Activated naive CD8-positive, alpha-beta T cell treated with anti-CD3 and anti-CD28 coated beads for 36 hours (primary cell): ENCODE measurements at places on chromosomes 3 and 15. TPM values are rescaled to one million over a fixed set of nuclear protein-coding genes. Genes with fewer than 3 reads are reported as not detected.
A peak's percentile ranks its signal among the peaks of the same experiment; 100 is the strongest.

DNA sequence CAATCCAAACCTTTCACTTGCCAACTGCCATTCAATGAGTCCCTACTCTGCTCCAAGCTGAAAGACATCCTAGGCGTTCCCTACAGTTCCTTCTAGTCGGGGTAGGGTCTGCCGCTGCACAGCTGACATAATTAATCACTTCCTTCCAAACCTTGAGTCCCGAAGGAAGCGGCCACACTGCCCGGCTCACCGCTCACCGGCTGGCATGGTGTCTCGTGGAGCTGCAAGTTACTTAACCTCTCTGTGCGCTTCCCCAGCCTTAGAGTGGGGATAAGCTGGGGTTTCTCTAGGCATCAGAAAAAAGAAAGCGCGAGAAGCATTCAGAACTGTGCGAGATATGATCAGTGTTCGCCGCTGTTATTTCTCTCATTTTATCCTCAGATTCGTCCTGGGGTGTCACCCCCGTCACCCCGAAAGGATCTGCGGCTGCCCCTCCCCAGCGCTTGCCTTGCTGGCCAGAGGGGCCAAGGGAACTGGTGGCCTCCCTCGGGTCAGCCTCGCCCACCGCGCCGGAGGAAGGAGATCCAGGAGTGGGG lies 748 bp downstream of the MRPS25 start:
- H3K4me1 ChIP-seq = peaks cover 27% of the 10 kb centered on the region
- peak overlapping the region; percentile 97 for H3K27ac ChIP-seq
- peak overlapping the region; percentile 96 for H3K4me3 ChIP-seq
- peaks cover 27% of the 10 kb centered on the region for H3K36me3 ChIP-seq

GRCh38 chr3:160544844-160545503 lies 20.4 kb downstream of the KPNA4 start:
- no peak overlapping the region for H3K4me3 ChIP-seq
- peaks cover 51% of the 10 kb centered on the region for H3K36me3 ChIP-seq
- no peaks in the 10 kb centered on the region for H3K27me3 ChIP-seq
- no peak for DNase-seq
- no peak overlapping the region for H3K27ac ChIP-seq

The IGSF11 gene
- total RNA-seq = not detected

- H3K27me3 ChIP-seq = peaks cover 6% of the 10 kb centered on the region
- no peak overlapping the region for H3K4me3 ChIP-seq
- H3K27ac ChIP-seq = no peak overlapping the region
- DNase-seq = no peak
Measured at GRCh38 chr3:154356009-154356408, 31.7 kb upstream of the DHX36 start.

DNA sequence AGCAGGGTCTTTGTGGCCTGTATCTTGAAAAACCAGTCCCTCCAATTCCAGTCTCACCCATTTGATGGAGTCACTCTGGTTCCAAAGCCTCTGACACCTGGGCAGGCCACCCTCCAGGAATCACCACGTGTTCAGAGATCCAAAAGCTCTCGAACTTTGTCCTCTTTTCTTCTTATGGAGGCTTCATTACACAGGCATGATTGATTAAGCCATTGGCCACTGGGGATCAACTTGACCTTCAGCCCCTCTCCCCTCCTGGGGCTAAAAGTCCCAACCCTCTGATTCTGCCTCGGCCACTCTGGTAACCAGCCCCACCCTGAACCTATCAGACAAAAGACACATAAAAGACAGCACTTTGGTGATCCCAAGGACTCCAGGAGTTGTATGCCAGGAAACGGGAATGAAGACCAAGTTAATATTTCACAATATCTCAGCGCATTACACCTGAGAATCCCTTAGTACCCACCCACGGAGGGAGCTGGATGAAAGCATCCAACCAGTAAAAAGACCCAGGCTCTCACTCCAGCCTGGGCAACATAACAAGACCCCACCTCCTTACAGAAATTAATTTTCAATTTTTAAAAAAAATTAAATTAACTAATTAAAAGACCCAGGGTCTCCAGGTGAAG lies 23.0 kb upstream of the SSUH2 start:
- no peak overlapping the region for H3K4me3 ChIP-seq
- H3K27ac ChIP-seq = no peak overlapping the region
- H3K4me1 ChIP-seq = no peaks in the 10 kb centered on the region
- DNase-seq = no peak

GRCh38 chr15:69656271-69657030 lies 203.8 kb downstream of the RPLP1 start:
- peaks cover 13% of the 10 kb centered on the region for H3K27me3 ChIP-seq
- DNase-seq = no peak
- H3K36me3 ChIP-seq = no peaks in the 10 kb centered on the region
- no peak overlapping the region for H3K4me3 ChIP-seq
- no peak overlapping the region for H3K27ac ChIP-seq

DNA sequence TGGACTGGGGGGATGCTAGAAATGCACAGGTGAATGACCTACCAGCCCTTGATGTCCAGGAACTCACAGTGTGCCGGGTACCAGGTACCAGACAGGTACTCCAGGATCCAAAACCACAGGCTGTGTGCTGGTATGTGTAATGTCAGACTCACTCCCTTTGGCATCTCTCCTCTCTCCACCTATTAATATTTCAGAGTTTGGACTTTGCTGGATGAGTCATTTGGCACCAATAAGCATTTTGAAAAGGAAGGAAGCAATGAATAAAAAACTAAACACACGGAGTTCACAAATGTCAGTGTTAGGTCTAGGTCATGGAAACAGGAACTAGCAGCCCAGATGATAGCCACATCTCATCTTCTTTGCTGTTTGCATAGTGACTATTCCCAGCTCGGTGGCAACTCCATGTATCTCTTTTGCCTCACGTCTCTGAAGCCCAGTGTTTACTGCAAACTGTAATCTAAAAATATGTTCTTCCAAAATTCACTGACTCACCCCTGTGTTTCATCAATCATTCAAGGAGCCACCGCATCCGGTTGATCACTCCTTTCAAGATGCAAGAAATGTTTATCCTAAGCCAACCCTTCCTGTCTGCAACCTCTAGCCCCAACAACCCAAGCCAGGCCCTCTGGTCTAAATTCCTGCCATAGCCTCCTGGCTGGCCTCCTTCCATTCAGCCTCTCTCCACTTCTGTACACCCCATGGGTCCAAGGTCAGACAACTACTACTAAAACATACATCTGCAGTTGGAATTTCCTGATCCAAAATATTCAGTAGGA lies 8.4 kb downstream of the ITGB5 start:
- no peak overlapping the region for H3K27ac ChIP-seq
- DNase-seq = peak; percentile 20
- H3K4me3 ChIP-seq = no peak overlapping the region
- H3K36me3 ChIP-seq = no peaks in the 10 kb centered on the region

The EDC3 gene
- 55.7 TPM for total RNA-seq

- H3K27me3 ChIP-seq = peaks cover 90% of the 10 kb centered on the region
- no peak overlapping the region for H3K4me3 ChIP-seq
- no peak for DNase-seq
- peaks cover 2% of the 10 kb centered on the region for H3K36me3 ChIP-seq
- H3K4me1 ChIP-seq = peaks cover 10% of the 10 kb centered on the region
- no peak overlapping the region for H3K27ac ChIP-seq
Measured at GRCh38 chr15:96336108-96336595, 5.7 kb downstream of the NR2F2 start.

- H3K4me1 ChIP-seq = no peaks in the 10 kb centered on the region
- no peaks in the 10 kb centered on the region for H3K27me3 ChIP-seq
- DNase-seq = no peak
- no peak overlapping the region for H3K27ac ChIP-seq
- H3K4me3 ChIP-seq = no peak overlapping the region
Measured at GRCh38 chr3:188853856-188854771, 317.7 kb upstream of the TPRG1 start.

The NUP210 gene
- total RNA-seq = 127 TPM

DNA sequence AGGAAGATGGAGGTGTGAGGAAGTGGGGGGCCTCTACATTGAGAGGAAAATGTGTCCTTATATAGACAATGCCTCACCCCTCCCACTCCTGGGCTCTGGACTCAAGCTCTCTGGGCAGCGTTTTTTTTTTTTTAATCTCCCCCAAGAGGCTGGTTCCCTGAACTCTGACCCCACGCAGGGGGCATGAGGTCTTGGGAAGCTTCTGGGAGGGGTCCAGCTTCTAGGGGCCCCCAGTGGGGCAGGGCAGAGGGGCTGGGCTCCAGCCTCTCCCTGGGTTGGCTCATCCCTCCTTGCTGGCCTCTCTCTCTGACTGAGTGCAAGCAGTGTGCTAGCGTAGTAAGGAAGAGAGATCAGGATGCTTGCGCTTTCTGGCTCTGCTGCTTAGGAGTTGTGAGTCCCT lies 101.4 kb upstream of the HACD2 start:
- H3K4me3 ChIP-seq = no peak overlapping the region
- no peaks in the 10 kb centered on the region for H3K36me3 ChIP-seq
- no peak for DNase-seq
- H3K27me3 ChIP-seq = no peaks in the 10 kb centered on the region
- no peak overlapping the region for H3K27ac ChIP-seq
- H3K4me1 ChIP-seq = no peaks in the 10 kb centered on the region

DNA sequence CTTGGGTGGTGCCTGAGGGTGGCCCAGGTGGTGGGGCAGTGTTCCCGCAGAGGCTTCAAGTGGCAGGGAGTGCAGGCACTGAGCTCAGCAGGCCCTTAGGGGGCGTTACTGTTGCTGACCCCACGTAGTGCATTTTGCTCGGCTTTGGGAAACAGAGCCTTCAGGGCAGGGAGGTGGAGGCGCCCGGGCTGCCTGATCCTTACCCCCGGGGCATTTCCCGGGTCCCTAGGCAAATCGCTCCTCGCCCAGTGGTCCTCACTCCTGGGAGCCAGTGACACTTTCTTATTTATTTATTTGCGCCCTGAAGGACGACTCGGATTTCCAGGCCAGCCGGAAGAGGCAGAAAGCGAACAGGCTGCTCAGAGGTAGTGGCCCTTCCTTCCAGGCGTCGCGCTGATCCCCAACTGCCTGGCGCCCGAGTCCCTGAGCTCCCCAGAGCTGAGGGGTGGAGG lies 10.1 kb upstream of the FOXB1 start:
- peaks cover 28% of the 10 kb centered on the region for H3K4me1 ChIP-seq
- peaks cover 87% of the 10 kb centered on the region for H3K27me3 ChIP-seq
- no peak for DNase-seq
- no peak overlapping the region for H3K27ac ChIP-seq
- no peaks in the 10 kb centered on the region for H3K36me3 ChIP-seq

The SPATA12 gene
- total RNA-seq = not detected

The CLDN16 gene
- total RNA-seq = not detected

GRCh38 chr3:105495021-105495420 lies 128.3 kb downstream of the ALCAM start:
- no peaks in the 10 kb centered on the region for H3K27me3 ChIP-seq
- no peak overlapping the region for H3K4me3 ChIP-seq
- H3K4me1 ChIP-seq = no peaks in the 10 kb centered on the region
- DNase-seq = no peak

GRCh38 chr3:36433511-36433910 lies 53.2 kb downstream of the STAC start:
- H3K27me3 ChIP-seq = no peaks in the 10 kb centered on the region
- H3K4me3 ChIP-seq = no peak overlapping the region
- no peak for DNase-seq
- H3K36me3 ChIP-seq = no peaks in the 10 kb centered on the region
- no peak overlapping the region for H3K27ac ChIP-seq
- no peaks in the 10 kb centered on the region for H3K4me1 ChIP-seq

- peaks cover 51% of the 10 kb centered on the region for H3K4me1 ChIP-seq
- no peak overlapping the region for H3K27ac ChIP-seq
- peaks cover 7% of the 10 kb centered on the region for H3K36me3 ChIP-seq
Measured at GRCh38 chr3:23834082-23834870, 28.5 kb downstream of the UBE2E1 start.

DNA sequence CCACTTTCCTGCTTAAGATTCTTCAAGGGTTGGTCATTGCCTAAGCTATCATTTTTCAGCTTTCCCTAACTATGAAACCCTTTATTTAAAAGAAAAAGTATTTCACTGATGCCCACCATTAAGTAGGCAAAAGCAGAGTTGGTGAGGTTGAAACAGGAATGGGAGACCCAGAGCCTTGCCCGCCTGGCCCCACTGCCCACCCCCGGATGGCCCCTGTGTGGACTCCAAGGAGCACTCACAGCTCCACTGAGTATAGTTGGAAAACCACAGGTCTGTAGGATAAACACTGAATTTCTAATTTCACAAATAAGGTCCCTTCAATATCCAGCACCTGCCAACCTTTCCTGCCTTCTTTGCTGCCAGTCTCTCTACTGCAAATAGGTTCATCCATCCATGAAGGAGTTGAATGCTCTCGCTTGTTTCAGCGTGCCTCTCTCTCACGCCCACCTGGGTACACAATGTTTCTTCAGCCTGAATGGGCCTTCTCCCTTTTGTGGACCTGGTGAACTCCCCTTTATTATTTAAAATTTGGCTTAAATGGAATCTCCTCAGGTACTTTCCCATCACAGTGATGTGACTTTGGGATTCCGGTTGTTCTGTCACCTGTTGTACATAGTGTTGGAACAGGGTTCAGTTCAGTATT lies 8.7 kb upstream of the ACAP2 start:
- H3K4me3 ChIP-seq = no peak overlapping the region
- no peak for DNase-seq
- no peaks in the 10 kb centered on the region for H3K36me3 ChIP-seq

DNA sequence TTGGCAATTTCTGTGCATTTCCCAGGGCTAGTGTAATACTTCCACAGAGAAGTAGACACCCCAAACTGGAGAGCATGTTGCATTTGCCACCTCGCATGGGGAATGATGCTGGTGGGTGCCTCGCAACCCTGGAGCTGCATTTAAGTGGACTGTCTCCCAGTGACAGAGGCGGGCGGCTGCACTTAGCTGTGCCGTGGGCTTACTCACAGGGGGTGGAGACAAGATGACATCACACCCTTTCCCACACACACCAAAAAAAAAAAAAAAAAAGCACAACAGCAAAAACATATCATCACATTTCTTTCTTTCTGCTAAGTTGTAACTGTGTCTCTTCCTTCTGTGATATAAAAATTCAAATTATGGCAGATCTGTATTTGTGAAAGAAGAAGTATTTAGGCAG lies at the start of gene ABI3BP:
Gene ABI3BP (minus strand): TSS at position 113 of the 400 bp plus-strand sequence. CDS start 37 bp downstream, at position 76.
- H3K4me3 ChIP-seq = no peak within 1 kb of the TSS
- no peak within 1 kb of the TSS for H3K27ac ChIP-seq
- H3K4me1 ChIP-seq = peaks cover 4% of the 10 kb centered on the region
- no peaks in the 10 kb centered on the region for H3K36me3 ChIP-seq
- H3K27me3 ChIP-seq = peaks cover 25% of the 10 kb centered on the region

- H3K27me3 ChIP-seq = no peaks in the 10 kb centered on the region
- no peaks in the 10 kb centered on the region for H3K36me3 ChIP-seq
- H3K4me1 ChIP-seq = no peaks in the 10 kb centered on the region
- H3K4me3 ChIP-seq = no peak overlapping the region
- DNase-seq = no peak
- no peak overlapping the region for H3K27ac ChIP-seq
Measured at GRCh38 chr3:143875546-143875945, 27.3 kb upstream of the SLC9A9 start.

- H3K36me3 ChIP-seq = no peaks in the 10 kb centered on the region
- H3K27ac ChIP-seq = no peak overlapping the region
- no peak overlapping the region for H3K4me3 ChIP-seq
- H3K27me3 ChIP-seq = peaks cover 7% of the 10 kb centered on the region
- no peak for DNase-seq
Measured at GRCh38 chr3:100880072-100880471, 113.1 kb downstream of the ABI3BP start.

- H3K4me1 ChIP-seq = peaks cover 50% of the 10 kb centered on the region
- peak overlapping the region; percentile 7 for H3K27ac ChIP-seq
- no peak overlapping the region for H3K4me3 ChIP-seq
Measured at GRCh38 chr3:156819842-156820691, 6.1 kb upstream of the LEKR1 start.

GRCh38 chr3:42031808-42032480 lies 59.2 kb upstream of the TRAK1 start:
- H3K4me1 ChIP-seq = peaks cover 13% of the 10 kb centered on the region
- no peak overlapping the region for H3K27ac ChIP-seq
- DNase-seq = no peak
- peaks cover 17% of the 10 kb centered on the region for H3K36me3 ChIP-seq
- no peaks in the 10 kb centered on the region for H3K27me3 ChIP-seq
- H3K4me3 ChIP-seq = no peak overlapping the region
